T-helper 2 cell (primary cell): ENCODE measurements at places on chromosomes 7 and 10.
A peak's percentile ranks its signal among the peaks of the same experiment; 100 is the strongest.

GRCh38 chr10:24762161-24762924 is 38.7 kb upstream of the ARHGAP21 start:
- no peak for DNase-seq

- no peak for DNase-seq
Measured at GRCh38 chr10:113967126-113967525, 76.5 kb upstream of the ADRB1 start.

DNA sequence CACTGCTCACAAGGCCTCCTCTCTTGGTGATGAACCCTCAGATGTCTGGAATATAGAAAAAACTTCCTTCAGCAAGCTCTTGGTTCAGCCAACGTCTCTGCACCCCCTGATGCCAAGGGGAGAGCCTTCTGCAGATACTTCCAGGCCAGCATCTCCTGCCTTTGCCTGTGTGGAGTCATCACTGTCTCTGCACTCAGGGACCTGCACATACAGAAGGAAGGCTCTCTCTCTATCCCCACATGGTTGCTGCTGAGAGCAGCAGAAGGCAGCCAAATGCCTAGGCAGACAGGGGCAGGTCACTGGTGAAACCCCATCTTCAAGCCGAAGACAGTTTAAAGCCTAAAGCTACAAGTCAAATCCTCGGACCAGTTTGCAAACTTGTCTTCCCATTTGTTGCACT is 137.6 kb downstream of the WDR11 start:
- DNase-seq: no peak

DNA sequence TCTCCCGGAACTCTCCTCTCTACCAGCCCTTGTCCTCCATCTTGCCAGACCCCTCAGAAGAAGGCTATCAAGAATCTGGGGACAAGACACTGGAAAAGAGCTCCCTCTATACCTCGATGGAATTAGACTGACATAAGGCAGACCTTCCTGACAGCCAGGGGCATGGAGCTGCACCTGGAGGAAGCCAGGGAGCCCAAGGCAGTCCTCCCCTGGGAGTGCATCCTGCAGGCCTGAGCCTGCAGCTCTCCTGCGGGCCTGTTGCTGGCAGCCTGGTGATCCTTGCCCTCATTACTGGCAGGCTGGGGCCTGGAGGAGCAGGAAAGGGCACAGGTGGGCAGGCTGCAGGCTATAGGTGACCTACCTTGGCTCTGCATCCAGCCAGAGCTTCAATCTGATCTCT is 323.4 kb downstream of the GRID1 start:
- no peak for DNase-seq

DNA sequence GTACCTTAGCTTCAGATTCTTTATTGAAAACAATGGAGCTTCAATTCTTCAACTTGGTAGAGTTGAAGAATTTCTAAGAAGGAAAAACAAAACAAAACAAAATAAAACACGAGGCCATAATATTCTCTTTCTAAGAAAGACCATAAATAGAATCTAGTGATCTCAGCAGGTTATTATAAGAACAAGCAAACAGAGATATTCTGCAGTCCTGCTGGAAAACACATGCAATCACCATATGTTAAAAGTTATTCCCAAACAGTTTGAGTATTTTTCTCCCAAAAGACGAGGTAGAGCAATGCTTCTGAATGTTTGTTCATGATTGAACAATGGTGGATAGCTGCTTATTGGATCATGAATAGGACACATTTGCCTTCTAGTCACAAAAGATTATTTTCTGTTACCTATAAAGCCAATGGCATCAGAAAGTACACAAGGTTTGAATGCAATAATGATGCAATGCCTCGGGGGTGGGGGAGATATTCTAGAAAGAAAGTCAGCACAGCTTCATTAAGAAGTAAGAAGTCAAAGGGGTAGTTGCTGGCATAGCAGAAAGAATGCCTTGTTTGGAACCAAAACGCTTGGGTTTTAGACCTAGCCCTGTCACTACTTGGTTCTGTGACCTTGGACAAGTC is 59.3 kb downstream of the CREB3L2 start:
- no peak for DNase-seq

GRCh38 chr10:13296476-13296875 is 3.4 kb downstream of the PHYH start:
- DNase-seq: no peak

DNA sequence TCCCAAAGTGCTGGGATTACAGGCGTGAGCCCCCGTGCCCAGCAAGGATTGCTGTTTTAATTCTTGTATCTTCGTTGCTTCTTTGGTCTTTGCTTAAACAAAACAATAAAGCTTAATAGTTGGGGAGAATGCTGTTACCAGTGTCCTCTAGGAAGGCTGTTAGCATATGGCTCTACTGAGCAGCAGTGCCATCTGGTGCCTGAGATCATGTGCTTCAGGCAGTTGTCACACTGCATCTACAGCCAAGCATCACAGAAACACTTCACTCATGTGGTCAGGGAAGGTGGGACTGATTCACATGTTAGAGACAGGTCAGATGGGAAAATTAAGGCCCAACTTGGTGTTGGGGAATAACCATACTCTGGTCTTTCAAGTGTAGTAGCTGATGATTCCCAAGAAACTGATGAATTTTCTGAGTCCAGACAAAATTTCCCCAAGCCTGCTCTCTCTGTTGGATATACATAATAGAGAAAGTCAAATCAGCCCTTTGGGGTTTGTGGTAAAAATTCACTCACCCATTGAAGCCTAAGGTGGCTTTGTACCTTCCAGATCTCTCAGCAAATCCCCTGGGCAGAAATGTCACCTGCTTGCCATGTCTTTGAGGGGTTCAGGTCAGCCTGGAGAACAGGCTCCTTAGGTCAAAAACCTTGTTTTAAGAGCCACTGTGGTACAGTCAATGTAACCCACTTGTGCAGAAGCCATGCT is 28.4 kb downstream of the UBE2D4 start:
- no peak for DNase-seq

DNA sequence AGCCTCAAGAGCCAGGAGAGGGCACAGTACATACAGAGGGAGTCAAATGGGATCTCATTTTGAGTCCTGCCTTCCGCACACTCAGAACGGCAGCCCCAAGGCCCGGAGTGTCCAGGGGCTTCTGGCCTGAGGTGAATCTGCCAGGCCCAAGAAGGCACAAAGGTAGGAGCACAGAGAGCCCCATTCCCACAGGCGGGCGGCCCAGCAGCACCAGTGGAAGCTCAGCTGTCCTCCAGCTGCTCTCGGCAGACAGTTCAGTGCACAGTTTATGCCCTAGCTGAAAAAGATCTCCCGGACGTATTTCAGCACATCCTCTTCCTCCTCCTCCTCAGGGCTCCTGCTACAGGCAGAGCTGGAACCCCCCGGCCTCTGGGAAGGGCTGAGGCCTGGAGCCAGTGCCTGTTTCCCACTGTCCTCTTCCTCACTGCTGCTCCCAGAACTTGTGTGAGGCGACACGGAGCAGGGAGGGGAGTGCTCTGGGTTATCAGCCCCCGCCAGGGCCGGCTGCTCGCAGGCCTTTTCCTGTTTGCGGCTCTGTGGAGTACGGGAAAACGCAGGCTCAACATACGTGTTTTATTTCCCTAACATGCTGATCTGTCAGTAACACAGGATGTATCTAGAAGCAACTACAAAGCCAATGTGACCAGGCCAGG is 4.0 kb downstream of the CYREN start:
- no peak for DNase-seq

- no peak for DNase-seq
Measured at GRCh38 chr7:155998328-155998691, 186.0 kb upstream of the SHH start.

- no peak for DNase-seq
Measured at GRCh38 chr10:71193516-71193915, 18.9 kb upstream of the UNC5B start.

DNA sequence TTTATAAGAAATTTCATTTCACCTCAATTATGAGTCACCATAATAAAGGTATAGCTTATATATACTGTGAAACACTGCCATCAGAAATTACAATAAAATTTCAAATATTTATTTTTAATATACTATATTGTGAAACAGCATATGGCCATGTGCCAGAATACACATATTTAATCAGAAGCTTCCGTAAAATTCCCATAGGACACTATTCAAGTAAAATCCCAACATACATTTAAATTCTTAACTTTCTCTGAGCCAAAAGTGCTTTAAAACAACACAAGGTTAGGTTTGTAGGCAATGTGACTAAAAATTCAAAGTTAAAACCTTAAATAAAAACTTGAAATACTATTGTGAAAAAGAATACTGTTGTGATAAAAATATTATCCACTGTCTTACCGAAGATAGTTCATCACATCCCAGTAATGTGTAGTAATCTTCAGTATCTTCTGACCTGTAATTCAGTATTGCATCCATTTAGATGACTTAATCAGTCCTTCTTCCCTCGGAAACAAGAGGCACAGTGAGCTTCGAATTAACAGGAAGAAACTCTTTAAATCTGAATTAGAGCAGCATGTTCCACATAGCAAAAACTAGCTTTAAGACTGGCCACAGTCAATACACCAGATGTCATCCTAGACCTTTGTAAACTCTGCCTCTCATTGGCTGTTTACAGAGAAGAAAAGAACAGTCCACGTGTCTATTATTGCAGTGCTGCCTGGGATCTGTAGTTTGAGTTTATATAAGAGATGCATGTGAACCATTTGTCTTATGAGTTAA is at the start of gene DNAJC12:
Gene DNAJC12, minus strand, starts transcription at position 648 of the 774 bp plus-strand sequence. Its CDS starts 177 bp downstream, at position 471.
- no peak for DNase-seq

- no peak for DNase-seq
Measured at GRCh38 chr7:28411876-28412662, at the start of gene CREB5. CREB5 (plus strand) TSS chr7:28412518; CDS start chr7:28412915, 397 bp downstream.

DNA sequence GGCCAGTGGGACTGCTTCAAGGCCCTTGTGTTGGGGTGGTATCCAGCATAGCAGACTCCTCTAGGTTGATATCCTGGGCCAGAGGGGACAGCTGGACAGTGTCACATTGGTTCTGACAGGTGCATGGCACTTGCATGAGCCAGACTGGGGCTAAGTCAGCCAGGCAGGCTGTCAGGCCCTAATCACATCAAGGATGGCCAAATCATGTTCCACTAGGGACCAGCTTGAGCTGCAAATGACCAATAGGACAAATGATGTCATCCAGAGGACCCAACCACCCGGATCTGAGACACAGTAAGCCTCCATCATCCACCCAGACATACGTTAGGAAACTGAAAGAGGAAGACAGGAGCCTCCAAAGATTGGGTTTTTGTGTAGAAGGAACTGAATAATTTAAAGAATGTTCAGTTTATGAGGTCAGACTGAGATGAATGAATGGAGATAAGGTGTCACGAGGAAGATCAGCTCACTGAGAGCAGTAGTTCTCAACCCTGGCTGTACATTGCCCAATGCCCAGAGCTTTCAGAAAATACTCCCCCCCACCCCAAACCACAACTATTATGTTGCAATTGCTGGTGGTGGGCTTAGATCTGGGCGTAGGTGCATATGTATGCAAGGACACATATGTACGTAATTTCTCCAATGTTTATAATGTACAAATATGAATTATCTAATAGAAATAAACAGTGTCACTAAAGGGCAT is 75.2 kb upstream of the INHBA start:
- DNase-seq: no peak

- DNase-seq: no peak
Measured at GRCh38 chr7:28208506-28208905, 27.9 kb upstream of the JAZF1 start.

- DNase-seq: no peak
Measured at GRCh38 chr7:28142650-28143049, 37.9 kb downstream of the JAZF1 start.

DNA sequence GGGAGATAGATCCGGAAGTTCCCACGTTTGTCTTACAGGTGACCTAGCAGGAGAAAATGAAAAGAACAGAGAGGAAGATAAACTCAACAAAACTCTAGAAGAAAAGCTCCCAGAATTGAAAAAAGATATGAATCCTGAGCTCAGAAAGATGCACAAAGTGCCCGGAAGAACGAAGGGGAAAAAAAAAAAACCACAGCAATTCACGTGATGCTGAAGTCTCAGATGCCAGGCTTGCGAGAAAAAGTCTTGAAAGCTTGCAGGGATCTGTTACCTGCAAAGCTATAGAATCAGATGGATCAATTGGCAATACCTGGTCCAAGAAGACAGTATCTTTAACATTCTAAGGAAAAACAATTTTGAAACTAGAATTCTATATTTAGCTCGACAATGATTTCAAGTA is 33.5 kb downstream of the CARD11 start:
- peak; percentile 44 for DNase-seq

DNA sequence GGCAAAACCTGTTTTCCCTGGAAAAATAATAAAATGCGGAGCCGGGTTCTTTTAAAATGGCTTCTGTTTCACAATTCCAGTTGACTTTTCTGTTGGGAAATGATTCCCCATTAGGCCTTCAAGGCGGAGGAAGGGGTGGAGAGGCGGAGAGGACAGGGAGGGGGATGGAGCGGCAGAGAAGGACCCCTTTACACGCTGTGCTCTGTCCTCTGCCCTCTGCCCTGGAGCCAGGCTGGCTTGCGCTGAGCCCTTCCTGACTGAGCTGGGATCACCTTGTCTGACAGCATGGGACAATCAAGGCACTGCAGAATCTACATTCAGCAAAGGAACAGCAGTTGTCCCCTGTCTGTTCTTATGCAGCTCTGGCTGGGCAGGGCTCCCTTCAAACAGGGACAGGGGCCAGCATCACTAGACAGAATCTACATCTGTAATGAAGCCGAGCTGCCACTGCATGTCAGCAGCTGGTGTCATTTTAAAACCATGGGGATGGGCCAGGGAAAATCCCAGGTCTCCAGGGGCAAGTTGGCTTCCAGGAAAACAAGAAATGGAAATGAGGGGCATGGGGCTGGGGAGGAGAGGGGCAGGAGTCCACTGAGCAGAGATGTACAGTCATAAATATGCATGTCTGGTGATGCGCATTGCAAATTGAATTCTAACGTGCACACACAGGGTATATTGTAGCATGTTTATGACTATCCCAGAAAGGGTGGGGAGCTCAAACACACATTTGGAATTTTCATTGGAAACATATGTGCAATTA is 120.0 kb downstream of the MKX start:
- no peak for DNase-seq

- peak; percentile 38 for DNase-seq
Measured at GRCh38 chr10:11236234-11236633, 218.6 kb downstream of the CELF2 start.

GRCh38 chr10:92729886-92730285 is 40.1 kb downstream of the HHEX start:
- no peak for DNase-seq

DNA sequence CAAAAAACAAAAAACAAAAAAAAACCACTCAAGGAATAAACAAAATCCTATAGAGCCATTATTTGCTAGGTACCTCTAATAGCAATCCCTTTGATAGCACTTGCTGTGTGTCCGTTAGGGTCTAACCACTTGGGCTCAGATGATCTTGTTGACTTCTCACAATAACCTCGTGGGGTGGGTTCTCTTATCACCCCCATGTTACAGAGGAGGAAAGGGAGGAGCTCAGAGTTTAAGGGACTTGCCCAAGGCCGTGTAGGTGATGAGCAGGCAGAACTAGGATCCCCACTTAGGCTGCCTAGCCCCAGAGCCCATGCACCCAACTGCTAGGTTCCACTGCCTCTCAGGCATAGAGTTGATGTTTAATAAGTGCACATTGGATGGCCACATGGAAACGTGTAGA is 131.1 kb downstream of the CAMK1D start:
- DNase-seq: no peak

GRCh38 chr10:52539463-52539862 is 225.4 kb downstream of the DKK1 start:
- DNase-seq: no peak
